IMR-90 (cell line): ENCODE measurements at places on chromosomes 7 and 10. TPM values are rescaled to one million over a fixed set of nuclear protein-coding genes. Genes with fewer than 3 reads are reported as not detected.
A peak's percentile ranks its signal among the peaks of the same experiment; 100 is the strongest.

DNA sequence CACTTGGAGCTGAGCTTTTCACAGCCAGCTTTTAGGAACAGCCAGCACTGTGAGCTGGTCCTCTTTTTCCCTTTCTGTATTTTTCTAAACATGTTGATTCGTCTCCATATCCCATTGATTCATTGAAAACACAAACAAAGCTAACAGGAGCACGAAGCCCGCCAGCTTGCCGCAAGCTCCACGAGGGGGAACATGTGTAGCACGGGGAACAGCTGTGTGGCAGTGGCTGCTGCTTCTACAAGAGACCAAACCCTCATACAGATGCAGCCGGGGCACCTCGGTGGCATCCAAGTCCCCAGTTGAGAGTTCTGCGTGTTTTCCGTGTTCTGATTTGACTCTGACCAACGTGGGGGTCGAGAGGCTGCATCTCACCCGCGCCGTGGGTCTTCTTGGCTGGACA is 80.8 kb upstream of the SH2B2 start:
- no peaks in the 10 kb centered on the region for H3K27me3 ChIP-seq
- H3K27ac ChIP-seq = no peak overlapping the region
- DNase-seq = no peak
- no peaks in the 10 kb centered on the region for H3K4me1 ChIP-seq
- H3K4me3 ChIP-seq = no peak overlapping the region
- H3K36me3 ChIP-seq = peaks cover 52% of the 10 kb centered on the region

DNA sequence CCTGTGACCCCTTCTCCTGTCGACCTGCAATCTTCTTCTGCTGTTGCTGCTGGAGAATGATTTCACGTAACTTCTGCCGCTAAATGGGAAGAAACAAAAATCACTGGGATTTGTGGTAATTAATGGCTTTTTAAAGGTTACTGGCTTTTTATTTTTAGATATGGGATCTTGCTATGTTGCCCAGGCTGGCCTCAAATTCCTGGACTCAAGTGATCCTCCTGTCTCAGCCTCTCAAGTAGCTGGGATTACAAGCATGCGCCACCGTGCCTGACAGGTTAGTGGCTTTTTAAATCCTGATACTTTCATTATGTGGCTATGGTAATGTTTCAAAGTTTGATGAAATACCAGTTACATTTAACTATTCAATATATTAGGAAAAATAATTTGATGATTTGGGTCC is 154.6 kb downstream of the GALNT11 start:
- H3K4me3 ChIP-seq = no peak overlapping the region
- no peak overlapping the region for H3K27ac ChIP-seq
- H3K36me3 ChIP-seq = peaks cover 52% of the 10 kb centered on the region
- DNase-seq = no peak
- no peaks in the 10 kb centered on the region for H3K27me3 ChIP-seq

DNA sequence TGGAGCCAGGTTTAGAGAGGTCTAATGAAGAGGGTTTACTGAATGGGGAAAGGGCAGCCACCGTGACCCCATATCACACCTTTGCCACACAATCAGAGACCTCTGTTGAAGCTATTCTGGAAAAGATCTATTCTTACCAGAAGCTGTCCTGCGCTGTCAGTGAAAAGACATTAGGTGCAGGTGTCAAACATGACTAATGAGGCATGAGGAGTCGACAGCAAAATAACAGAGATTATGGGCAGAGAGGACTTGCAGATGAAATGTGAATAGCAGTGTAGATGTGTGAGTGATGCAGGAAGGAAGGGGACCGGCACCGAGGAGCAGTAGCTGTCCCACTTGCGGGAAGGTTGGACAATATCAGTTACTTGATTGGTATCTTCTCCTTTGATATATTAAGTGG is 627.7 kb upstream of the GALNT17 start:
- DNase-seq = no peak
- no peak overlapping the region for H3K27ac ChIP-seq
- H3K27me3 ChIP-seq = no peaks in the 10 kb centered on the region
- H3K36me3 ChIP-seq = no peaks in the 10 kb centered on the region

DNA sequence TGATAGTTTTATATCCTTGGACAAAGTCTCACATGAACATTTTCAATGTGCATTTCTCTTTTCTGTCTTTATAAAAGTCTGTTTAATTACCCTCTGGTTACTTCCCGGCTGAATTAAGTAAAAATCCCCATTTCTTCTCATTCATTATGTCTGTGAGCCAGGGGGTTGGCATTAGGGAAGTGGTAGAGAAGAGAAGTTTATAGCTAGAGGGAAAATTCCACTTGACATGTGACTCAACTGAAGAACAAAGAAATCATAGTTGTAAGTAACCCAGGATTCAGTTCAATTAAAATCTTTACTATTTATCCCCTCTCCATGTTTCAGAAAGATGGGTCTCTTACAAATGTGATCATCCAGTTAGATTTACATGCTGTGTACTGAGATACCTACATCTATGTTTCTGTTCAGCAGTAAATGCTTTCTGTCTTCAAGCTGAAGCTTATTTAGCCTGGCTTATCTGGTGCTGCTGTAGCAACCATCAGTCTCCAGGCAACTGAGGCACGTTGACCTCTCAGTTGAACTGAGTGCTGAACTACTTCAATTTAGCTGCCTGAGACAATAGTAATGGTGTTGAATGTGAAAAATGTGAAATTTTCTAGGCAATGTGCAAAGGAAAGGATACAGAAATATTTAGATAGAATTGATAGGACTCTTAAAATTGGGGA is 181.6 kb downstream of the MLLT10 start:
- no peak overlapping the region for H3K4me3 ChIP-seq
- DNase-seq = peak; percentile 56
- peaks cover 8% of the 10 kb centered on the region; the same call in 1 of the 2 replicates for H3K4me1 ChIP-seq
- H3K27me3 ChIP-seq = no peaks in the 10 kb centered on the region
- H3K27ac ChIP-seq = no peak overlapping the region
- H3K36me3 ChIP-seq = peaks cover 8% of the 10 kb centered on the region

GRCh38 chr7:79300573-79300972 is 152.9 kb downstream of the MAGI2 start:
- DNase-seq = no peak
- H3K4me3 ChIP-seq = no peak overlapping the region
- no peaks in the 10 kb centered on the region for H3K36me3 ChIP-seq

DNA sequence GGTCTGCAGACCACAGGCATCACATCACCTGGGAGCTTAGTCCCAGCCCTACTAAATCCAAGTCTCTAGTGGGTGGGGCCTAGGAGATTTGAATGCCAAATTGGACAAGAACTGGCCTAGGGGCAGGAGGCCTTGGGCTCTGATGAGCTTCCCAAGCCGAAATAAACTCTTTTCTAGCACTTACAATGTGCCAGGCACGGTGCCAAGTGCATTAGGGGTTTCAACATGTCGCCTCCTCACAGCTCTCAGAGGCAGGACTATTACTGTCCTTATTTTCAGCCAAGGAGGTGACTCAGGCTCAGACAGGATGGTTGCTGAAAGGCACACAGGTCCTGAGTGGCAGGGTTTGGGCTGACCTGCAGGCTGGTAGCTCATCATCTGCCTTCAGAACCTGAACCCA is 9.2 kb upstream of the CPA1 start:
- DNase-seq = peak; percentile 52
- peaks cover 53% of the 10 kb centered on the region for H3K4me1 ChIP-seq
- no peak overlapping the region for H3K4me3 ChIP-seq
- H3K27ac ChIP-seq = peak overlapping the region; percentile 54
- no peaks in the 10 kb centered on the region for H3K36me3 ChIP-seq

- no peaks in the 10 kb centered on the region for H3K4me1 ChIP-seq
- H3K36me3 ChIP-seq = no peaks in the 10 kb centered on the region
- no peak overlapping the region for H3K27ac ChIP-seq
These were observed 102.7 kb downstream of the ZWINT start for GRCh38 chr10:56258378-56258777.

GRCh38 chr7:716222-716621 is 10.3 kb upstream of the DNAAF5 start:
- H3K36me3 ChIP-seq = no peaks in the 10 kb centered on the region
- H3K4me1 ChIP-seq = peaks cover 3% of the 10 kb centered on the region; the same call in 1 of the 2 replicates
- peaks cover 4% of the 10 kb centered on the region; the same call in 1 of the 2 replicates for H3K27me3 ChIP-seq
- H3K4me3 ChIP-seq = no peak overlapping the region

DNA sequence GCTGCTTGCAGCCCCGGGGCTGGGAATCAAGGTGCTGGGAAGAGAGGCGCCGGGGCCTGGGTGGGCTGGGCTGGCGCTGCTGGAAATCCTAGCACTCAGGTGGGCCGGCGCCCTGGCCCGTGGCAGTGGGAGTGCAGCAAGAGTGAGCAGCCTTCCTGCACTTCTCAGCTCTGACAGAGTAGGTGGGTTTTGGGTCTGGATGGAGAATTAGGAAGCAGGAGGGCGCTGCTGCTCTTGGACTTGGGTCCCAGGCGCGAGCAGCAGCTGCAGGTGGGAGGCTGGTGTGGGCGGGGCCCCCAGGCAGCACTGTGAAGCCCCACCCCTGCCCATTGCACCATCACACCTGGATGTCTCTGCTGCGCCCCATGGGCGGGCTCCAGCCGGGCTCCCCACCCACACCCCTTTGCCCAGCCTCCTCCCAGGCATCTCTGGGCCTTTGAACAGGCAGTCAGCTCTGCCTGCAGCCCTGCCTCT is 6.0 kb downstream of the BRI3 start:
- H3K4me3 ChIP-seq = no peak overlapping the region
- DNase-seq = no peak
- no peaks in the 10 kb centered on the region for H3K27me3 ChIP-seq
- H3K4me1 ChIP-seq = peaks cover 37% of the 10 kb centered on the region
- no peak overlapping the region for H3K27ac ChIP-seq

DNA sequence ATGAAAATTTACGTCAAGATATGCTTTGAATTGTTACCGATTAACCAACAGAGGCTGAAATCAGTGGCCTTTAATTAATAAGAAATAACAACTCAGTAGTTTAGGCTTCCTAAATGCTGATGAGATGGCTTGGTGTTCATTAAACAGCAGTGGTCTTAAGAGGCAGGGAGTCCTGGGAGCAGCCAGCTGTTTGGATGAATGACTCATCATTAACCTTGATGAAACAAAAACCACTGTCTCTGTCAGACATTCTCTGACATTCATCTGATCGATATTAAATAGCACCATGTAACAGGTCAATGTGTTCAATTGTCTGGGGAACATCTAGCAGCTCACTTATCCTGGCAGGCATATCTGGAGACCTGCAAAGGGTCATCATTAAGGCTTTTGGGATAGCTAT is 234.2 kb upstream of the LRRN3 start:
- no peaks in the 10 kb centered on the region for H3K27me3 ChIP-seq
- H3K4me3 ChIP-seq = no peak overlapping the region
- no peak overlapping the region for H3K27ac ChIP-seq
- H3K36me3 ChIP-seq = no peaks in the 10 kb centered on the region

DNA sequence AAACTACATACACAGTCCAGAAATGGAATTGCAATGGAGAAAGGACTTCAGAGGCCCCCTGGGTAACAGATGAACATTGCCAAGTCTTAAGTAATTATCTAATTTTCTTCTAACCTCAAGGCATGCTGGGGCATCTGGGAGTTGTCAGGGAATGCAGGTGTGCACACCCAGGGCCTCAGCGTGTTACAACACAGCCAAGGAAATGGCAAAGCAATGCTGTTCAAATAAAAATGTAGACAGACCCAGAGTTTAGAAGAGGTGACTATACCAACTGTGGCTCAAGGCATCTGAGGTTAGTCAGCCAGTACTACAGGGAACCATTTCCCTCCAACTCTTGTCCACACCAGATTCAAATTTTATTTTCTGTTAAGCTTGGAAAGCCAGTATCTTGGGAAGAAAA is 73.6 kb downstream of the CCDC3 start:
- H3K27me3 ChIP-seq = no peaks in the 10 kb centered on the region; the same call in 1 of the 2 replicates
- no peak overlapping the region for H3K4me3 ChIP-seq
- no peak overlapping the region for H3K27ac ChIP-seq

DNA sequence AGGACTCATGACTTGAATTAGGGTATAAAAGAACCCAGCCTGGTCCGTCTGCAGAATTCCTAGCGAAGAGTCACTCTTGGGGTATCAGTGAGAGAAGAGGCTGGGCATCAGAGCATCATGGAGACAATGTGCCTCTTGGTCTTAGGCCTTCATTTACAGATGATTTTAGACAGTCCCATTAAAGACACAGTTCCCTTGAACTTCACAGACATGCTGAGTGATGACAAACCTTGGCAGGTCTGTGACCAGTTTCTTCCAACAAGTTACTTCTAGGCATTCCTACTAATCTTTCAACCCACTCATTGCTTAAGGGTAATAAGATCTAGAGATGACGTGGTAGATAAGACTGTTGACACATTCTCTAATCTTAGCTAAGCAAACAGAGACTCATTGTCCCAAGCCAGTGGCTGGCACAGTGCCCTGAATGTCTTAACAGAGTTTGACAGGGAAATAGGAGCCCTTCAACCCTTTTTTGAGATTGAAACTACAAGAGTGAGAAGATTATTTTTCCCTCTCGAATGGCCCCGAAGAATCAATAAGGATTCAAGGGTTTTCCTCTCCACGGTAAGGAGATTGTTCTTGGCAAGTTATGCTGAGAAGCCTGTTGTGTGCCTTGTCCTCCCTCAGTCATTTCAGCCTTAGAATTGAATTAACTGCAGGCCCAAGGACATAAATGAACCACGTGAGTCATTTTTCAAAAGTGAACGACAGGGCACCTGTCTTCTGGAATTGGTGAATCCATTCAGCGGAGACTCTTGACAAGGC is 281.1 kb downstream of the CCDC3 start:
- H3K27ac ChIP-seq = peak overlapping the region; percentile 8; the same call in 1 of the 2 replicates
- peaks cover 8% of the 10 kb centered on the region for H3K4me1 ChIP-seq
- no peak overlapping the region for H3K4me3 ChIP-seq
- H3K27me3 ChIP-seq = no peaks in the 10 kb centered on the region
- peak; percentile 97 for DNase-seq

DNA sequence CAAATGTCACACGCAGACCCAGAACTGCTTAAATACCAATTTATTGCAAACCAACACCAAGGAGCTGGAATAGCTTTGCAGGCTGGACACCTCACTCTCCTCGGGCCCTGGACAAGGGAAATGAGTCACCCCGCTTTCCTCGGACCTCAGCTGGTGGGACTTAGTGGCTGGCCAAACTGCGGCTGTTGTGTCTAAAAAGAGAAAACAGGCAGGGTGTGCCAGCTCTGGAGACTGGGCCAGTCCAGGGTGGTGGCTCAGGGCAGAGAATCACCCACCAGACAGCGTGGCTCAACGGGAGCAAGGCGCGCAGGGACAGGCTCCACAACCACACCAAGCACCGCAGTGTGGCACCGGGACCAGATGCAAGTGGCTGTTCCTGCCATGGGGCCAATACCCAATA is 58.2 kb upstream of the CAMK2B start:
- peaks cover 32% of the 10 kb centered on the region for H3K36me3 ChIP-seq
- H3K27me3 ChIP-seq = no peaks in the 10 kb centered on the region
- peak overlapping the region; percentile 76 for H3K27ac ChIP-seq

Gene TSPAN33
- 0.28 and 0.36 TPM in 2 replicates for total RNA-seq

Gene HTR5A
- total RNA-seq = not detected in 2 replicates

Gene MOGAT3
- not detected in 2 replicates for total RNA-seq

Gene CHST15
- total RNA-seq = 0.18 and 0.28 TPM in 2 replicates

Gene COL28A1
- under 0.01 TPM in 2 replicates for total RNA-seq

Gene CRPPA
- 1.3 and 2.5 TPM in 2 replicates for total RNA-seq

Gene ZKSCAN1
- 30.3 and 40.7 TPM in 2 replicates for total RNA-seq

Gene AIMP2
- total RNA-seq = 46.9 and 58.6 TPM in 2 replicates
